Suprapubic skin (tissue), 4 donors: ENCODE measurements at places on chromosomes 3 and 15. TPM values are rescaled to one million over a fixed set of nuclear protein-coding genes. Genes with fewer than 3 reads are reported as not detected.

EXD1 gene
- total RNA-seq, result not detected

TRIM42 gene
- total RNA-seq, result not detected

AGBL1 gene
- not detected for total RNA-seq

KCNH8 gene
- total RNA-seq, result 0.40 TPM

SV2B gene
- total RNA-seq, result 0.23 TPM

ADIPOQ gene
- 21.4 TPM for total RNA-seq

ACP3 gene
- total RNA-seq, result 38.2 TPM

CPN2 gene
- not detected for total RNA-seq

DNA sequence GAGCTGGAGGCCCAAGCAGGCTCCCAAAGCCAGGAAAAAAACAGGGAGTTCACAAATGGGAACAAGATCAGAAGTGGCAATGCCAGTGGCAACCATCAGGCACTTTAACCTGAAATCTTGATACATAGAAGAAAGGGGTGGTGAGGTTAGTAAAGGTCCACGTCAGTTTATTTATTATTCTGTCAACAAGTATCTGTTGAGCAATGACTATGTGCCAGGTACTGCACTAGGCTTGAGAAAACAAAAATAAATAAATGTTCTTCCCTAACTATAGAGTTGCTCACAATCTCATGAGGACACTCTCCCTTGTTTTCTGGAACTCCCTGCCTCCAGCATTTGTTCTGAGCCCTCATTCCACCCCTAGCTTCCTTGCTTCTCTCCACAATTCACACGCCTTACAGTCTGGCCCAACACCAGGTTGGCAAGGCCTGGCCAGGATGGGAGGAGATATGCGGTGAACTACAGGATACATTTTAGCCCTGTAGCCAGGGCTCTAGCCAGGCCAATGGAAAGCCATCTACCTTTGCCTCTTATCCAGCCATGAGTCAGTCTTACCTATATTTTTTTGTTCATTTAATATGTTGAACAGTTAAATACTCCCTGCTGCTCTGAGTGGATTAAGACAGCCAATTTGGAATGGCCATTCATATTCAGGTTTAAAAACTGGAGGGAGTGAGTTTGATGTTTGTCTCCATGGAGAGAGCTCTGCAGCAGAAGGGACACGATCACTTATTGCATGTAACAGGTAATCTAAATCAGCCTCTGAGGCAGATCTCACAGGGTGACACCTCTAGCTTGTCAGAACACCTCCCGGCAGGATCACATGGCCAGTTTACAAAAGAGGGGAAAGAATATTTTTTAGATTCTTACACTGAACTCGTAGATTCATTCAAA lies 161.9 kb upstream of the ATP11B start:
- H3K4me1 ChIP-seq, result no peaks in the 10 kb centered on the region
- DNase-seq, result no peak
- H3K27me3 ChIP-seq, result no peaks in the 10 kb centered on the region
- H3K27ac ChIP-seq, result peak overlapping the region; percentile 11
- no peaks in the 10 kb centered on the region for H3K36me3 ChIP-seq
- no peak overlapping the region for H3K4me3 ChIP-seq

DNA sequence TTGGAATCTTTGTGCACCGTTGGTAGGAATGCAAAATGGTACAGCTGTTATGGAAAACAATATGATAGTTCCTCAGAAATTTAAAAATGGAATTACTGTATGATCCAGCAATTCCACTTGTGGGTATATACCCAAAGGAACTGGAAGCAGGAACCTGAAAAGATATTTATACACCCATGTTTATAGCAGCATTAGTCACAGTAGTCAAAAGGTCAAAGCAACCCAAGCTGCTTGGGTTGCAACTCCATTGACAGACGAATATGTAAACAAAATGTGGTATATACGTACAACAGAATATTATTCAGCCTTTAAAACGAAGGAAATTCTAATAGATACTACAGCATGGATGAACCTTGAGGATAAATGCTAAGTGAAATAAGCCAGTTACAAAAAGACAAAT lies 35.0 kb upstream of the CAPN3 start:
- DNase-seq, result no peak
- H3K27me3 ChIP-seq, result no peaks in the 10 kb centered on the region
- peaks cover 58% of the 10 kb centered on the region for H3K36me3 ChIP-seq
- H3K4me1 ChIP-seq, result no peaks in the 10 kb centered on the region
- H3K27ac ChIP-seq, result no peak overlapping the region

DNA sequence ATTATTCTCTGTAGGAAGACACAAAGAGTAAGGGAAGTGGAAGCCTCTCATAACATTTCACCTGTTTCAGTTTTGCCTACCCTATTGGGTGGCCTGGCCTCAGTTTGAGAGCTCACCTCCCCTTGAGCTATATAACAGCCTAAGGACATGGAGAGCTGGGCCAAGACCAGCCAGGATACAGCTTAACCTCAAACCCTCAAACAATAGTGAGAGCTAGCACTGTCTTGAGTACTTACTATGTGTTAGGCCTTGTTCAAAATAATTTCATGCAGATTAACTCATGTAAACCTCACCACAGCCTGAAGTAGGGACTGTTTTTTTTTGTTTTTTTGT lies 15.0 kb upstream of the TBL1XR1 start:
- no peak for DNase-seq
- H3K4me1 ChIP-seq, result no peaks in the 10 kb centered on the region
- no peaks in the 10 kb centered on the region for H3K36me3 ChIP-seq
- H3K27ac ChIP-seq, result no peak overlapping the region
- no peaks in the 10 kb centered on the region for H3K27me3 ChIP-seq

DNA sequence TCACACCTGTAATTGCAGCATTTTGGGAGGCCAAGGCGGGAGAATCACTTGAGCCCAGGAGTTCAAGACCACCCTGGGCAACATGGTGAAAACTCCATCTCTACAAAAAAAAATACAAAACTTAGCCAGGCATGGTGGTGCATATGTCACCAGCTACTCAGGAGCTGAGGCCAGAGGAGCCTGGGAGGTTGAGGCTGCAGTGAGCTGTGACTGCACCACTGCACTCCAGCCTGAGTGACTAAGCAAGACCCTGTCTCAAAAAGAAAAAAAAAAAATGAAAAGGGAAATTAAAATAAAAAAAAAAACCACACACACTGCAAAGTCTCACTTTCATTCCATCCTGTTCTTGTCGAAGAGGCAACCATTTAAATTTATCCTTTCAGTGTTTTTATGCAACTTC lies 100.8 kb upstream of the PIAS1 start:
- H3K27me3 ChIP-seq, result no peaks in the 10 kb centered on the region
- peaks cover 15% of the 10 kb centered on the region for H3K4me1 ChIP-seq
- H3K27ac ChIP-seq, result no peak overlapping the region
- H3K4me3 ChIP-seq, result no peak overlapping the region
- no peaks in the 10 kb centered on the region for H3K36me3 ChIP-seq
- no peak for DNase-seq

DNA sequence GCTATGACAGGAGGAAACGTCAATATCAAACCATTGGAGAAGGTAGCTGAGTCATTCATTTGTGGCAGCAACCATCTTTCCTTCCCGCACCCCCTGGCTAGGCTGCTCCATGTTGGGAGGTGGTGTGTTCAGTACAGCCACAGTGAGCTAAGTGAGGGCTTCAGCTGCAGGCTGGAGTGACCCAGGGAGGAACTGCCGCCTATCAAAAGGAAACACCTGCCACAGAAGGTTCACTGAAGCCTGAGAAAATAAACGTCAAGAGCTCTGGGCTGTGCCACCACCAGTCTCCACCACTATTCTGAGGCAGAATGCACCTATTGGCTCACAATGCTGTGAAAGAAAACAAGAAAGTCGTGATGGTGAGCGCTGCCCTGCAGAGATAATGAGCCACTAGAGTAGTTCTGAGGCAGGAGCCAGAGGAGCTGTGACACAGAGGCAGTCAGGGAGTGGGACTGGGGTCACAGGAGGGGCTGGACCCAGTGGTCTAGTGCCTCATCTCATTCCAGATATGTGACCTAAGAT lies 34.8 kb upstream of the CD47 start:
- no peaks in the 10 kb centered on the region for H3K27me3 ChIP-seq
- no peak overlapping the region for H3K27ac ChIP-seq
- DNase-seq, result no peak
- peaks cover 8% of the 10 kb centered on the region for H3K4me1 ChIP-seq

DNA sequence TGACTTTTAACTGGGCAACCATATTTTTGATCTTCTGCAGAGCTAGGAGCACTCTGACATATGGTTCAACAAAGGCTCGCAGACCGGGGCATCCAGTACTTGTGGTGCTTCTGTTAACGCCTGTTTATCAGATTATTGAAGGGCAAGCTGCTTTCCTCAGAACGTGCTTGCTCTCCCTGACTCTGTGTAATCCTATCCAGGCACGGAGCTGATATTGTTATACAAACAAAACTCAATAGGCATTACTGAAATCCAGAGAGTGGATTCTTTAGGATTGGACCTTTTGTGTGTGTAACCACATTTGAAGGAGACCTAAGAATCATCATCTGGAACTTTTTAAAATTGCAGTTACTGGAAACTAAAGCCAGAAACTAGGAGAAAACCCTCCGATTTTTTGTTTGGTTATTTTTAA lies 246.5 kb downstream of the PTPRG start:
- H3K4me3 ChIP-seq, result no peak overlapping the region
- peak overlapping the region; percentile 60 for H3K27ac ChIP-seq
- H3K27me3 ChIP-seq, result no peaks in the 10 kb centered on the region
- no peaks in the 10 kb centered on the region for H3K36me3 ChIP-seq
- DNase-seq, result no peak
- peaks cover 45% of the 10 kb centered on the region for H3K4me1 ChIP-seq

DNA sequence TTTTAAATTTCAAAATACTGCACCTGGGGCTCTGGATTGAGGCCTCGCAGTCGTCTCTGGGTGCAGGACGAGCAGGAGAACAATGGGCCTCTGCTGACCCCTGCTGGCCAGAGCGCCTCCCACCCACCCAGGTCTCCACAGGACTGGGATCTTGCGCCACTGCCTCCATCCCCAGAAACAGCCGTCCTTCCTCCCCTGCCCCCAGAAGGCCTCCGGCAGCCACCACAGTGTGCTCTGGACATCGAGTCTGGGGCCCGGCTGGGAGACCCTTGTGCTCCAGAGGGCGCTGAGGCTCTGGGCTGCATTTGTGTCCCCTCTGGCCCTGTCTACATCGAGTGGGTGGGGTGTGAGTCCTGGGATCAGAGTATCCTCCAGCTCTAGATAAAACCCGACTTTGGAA lies 6.7 kb upstream of the ACSBG1 start:
- H3K36me3 ChIP-seq, result no peaks in the 10 kb centered on the region
- peak; percentile 90 for DNase-seq
- no peak overlapping the region for H3K27ac ChIP-seq
- H3K4me1 ChIP-seq, result no peaks in the 10 kb centered on the region
- H3K4me3 ChIP-seq, result no peak overlapping the region
- H3K27me3 ChIP-seq, result no peaks in the 10 kb centered on the region

GRCh38 chr3:46864061-46864881 lies 1.0 kb upstream of the MYL3 start:
- H3K36me3 ChIP-seq, result no peaks in the 10 kb centered on the region
- peak; percentile 59 for DNase-seq
- no peaks in the 10 kb centered on the region for H3K27me3 ChIP-seq

GRCh38 chr3:86787091-86787490 lies 203.9 kb downstream of the VGLL3 start:
- no peaks in the 10 kb centered on the region for H3K27me3 ChIP-seq
- no peak overlapping the region for H3K4me3 ChIP-seq
- DNase-seq, result no peak
- no peaks in the 10 kb centered on the region for H3K36me3 ChIP-seq
- H3K4me1 ChIP-seq, result no peaks in the 10 kb centered on the region
- H3K27ac ChIP-seq, result no peak overlapping the region

- peaks cover 14% of the 10 kb centered on the region for H3K4me1 ChIP-seq
- no peak overlapping the region for H3K27ac ChIP-seq
- no peak for DNase-seq
- no peaks in the 10 kb centered on the region for H3K36me3 ChIP-seq
- no peaks in the 10 kb centered on the region for H3K27me3 ChIP-seq
Measured at GRCh38 chr15:98881526-98882520, 125.8 kb downstream of the PGPEP1L start.

GRCh38 chr3:150733936-150734794 lies 28.8 kb downstream of the SIAH2 start:
- no peak overlapping the region for H3K4me3 ChIP-seq
- no peak overlapping the region for H3K27ac ChIP-seq
- DNase-seq, result no peak

DNA sequence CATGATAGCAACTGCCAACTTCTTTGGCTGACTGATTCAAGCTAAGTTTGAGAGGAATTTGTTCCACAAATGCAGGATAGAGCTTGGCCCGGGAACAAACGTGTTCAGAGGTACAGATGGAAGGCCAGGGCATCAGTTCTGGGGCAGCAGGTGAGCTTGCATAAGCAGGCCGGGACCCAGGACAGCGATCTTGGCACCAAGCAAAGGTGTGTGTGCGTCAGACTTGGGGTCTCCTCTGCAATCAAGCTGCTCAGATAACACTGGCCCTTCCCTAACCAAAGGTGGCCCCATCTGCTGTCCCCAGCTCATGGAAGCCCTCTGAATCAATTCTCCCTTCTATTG lies 155.6 kb downstream of the MEGF11 start:
- H3K4me1 ChIP-seq, result peaks cover 5% of the 10 kb centered on the region
- no peak overlapping the region for H3K27ac ChIP-seq
- H3K4me3 ChIP-seq, result no peak overlapping the region
- no peaks in the 10 kb centered on the region for H3K36me3 ChIP-seq
- DNase-seq, result no peak

DNA sequence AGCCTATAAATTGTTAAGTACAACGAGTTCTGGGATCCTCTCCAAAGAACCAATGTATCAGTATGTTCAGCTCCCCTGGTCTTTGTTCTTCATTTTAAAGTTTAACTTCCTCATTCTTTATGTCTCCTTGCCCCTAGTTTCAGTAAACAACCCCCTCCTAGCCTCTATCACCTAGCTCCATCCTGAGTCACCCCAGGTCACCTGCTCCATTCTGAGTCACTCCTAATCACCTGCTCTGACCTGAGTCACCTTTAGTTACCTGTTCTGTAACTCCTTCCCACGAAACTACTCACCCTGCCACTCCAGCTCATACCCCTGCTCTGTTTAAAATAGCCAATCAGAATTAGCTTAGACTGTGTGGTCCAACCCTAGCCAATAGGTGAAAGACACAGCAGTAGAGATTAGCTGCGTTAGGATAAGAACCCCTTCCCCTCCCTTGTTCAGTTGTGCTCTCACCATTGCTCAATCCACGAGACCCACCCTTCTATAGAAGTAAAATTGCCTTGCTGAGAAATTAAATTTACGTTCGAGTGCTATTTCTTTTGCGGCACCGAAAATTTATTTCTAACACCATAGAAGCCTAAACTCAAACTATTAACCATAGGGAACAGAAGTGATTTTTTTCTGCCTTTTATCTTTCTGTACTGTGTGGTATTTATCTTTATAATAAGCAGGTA lies 245.0 kb upstream of the ADAMTS9 start:
- no peak overlapping the region for H3K4me3 ChIP-seq
- DNase-seq, result no peak
- H3K27ac ChIP-seq, result no peak overlapping the region
- H3K36me3 ChIP-seq, result no peaks in the 10 kb centered on the region
- peaks cover 13% of the 10 kb centered on the region for H3K4me1 ChIP-seq

DNA sequence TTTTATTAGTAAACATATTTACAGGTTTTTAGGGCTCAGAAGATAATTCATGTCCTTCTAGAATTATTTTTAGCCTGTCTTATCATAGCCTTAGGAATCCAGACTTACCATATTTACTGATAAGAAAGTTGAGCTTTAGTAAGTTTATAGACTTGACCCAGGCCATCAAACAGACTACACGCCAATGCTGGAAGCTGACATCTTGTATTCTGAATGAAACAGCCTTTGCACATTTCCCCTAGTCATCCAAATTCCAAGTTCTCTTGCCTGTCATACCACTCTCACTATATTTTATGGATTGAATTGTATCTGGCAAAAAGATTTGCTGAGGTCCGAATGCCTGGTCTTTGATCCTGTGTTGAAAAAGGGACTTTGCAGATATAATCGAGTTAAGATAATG lies 58.6 kb downstream of the DRD3 start:
- H3K4me3 ChIP-seq, result no peak overlapping the region
- no peaks in the 10 kb centered on the region for H3K4me1 ChIP-seq
- no peaks in the 10 kb centered on the region for H3K27me3 ChIP-seq
- no peak overlapping the region for H3K27ac ChIP-seq
